Activated CD4-positive, CD25-positive, alpha-beta regulatory T cell (primary cell): ENCODE measurements at places on chromosomes 5 and 9.
A peak's percentile ranks its signal among the peaks of the same experiment; 100 is the strongest.

- no peak for DNase-seq
These were observed 26.8 kb downstream of the KLF9 start for GRCh38 chr9:70387663-70388062.

DNA sequence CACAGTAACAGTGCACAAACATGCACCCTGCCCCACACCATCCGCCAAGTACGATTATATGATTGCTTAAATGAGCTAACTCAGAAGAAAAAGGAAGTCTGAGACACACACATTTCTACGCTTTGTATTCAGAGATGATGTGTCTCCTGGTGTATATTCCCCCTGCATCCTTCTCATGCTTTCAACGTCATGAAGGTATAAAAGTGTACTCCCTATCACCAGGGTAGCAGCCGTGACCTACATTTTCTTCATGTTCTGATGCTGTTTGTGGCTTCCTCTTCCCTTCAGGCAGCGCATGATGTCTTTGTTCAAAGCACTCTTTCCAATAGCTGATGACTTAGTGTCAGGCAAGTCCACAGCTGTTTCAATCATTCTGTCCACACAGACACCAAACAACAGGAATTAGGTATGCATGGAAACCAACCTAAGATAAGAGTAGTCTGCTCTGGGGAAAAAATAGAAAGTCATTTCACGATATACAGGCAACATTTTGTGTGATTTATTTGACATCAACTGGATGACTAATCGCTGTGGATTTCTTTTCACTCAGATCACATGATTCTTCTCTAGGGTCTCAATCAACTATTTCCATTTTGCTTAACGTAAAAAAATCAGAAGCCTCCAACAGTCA lies 269.4 kb upstream of the PTGER4 start:
- DNase-seq, result peak; percentile 19

- no peak for DNase-seq
These were observed 285.7 kb downstream of the AOPEP start for GRCh38 chr9:95012035-95012708.

GRCh38 chr5:34666392-34667080 lies 10.4 kb downstream of the RAI14 start:
- DNase-seq, result no peak

DNA sequence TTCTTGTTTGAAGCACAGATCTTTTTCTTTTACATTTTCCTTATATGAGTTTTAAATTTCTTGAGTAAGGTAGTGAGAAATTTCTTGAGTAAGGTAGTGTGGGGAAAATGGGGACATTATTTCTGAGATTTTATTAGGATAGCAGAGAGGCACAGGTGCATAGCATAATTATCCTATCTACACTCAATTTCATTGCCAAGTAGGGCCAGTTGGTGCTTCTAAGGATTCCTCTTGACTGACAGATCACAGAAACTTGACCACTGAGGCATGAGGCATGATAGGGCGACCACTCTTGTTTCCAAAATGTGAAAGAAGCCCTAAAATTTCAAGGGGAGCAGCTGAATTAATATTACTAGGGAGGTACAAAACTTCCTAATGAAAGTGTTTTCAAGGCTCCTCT lies 31.4 kb upstream of the TMC1 start:
- no peak for DNase-seq

DNA sequence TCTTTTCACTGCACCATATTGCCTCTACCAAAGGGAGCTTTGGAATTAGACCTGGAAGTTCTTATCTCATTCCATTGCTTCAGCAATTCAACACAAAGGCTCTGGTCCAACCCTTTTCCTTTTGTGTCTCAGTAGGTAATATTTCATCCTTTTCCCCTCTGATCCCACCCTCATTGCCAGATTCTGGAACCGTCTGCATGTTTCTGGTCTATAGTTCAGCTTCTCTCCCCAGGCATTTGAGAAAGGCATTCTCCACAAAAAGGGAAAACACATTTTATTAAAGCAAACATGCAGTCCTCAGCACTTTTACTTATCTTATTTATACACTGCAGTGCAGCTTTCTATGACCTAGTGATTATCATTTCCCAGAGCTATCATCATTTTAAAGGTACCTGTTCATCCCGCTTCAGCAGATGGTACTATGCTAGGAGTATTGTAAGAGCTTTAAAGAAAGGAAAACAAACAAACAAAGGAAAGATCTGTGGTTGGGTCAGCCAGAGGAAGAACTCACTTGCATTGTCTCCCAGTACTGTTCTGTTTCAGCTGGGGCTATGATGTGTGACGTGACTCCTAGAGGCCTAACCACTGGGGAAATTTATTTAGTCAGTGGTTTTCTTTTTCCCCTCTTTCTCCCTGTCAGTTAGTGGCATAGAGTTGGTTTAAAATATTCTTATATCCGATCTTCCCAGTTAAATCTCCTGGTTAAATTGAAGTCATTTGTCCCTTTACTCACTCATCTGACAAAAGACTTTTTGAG lies 269.2 kb downstream of the TMEM38B start:
- DNase-seq, result no peak

DNA sequence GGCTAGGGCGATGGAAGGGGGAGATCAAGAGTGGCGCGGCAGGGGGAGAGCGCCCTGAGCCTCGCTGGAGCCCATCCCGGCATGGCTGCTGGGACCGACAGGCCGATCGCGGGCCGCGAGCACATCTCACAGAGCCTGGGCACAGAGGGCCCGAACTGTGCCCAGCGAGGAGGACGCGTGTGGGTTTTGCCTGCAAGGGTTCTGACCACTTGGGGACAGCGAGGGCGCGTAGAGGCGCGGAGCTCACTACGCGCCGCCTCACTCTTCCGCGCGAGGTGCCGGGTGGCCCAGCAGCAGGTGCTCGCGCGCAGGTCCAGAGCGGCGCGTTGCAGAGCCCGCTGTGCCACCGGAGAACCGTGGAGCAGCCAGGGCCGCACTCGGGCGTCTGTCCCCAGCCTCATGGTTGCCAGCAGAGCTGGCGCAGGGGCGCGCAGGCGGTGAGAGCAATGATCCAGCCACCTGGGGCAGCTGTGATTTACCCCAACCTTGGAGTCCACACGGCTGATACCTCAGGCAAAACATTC lies 16.3 kb upstream of the PITX1 start:
- no peak for DNase-seq

- DNase-seq, result no peak
These were observed 26.2 kb upstream of the TNIP1 start for GRCh38 chr5:151107084-151107483.

GRCh38 chr9:91059713-91060112 lies 258.1 kb downstream of the SYK start:
- no peak for DNase-seq
